NCI-H187 (cell line): ENCODE measurements at places on chromosomes 2 and 18.

- DNase-seq = no peak
These were observed 8.2 kb upstream of the PEX13 start for GRCh38 chr2:61009355-61009754.

GRCh38 chr2:6236317-6236716 lies 544.1 kb downstream of the SOX11 start:
- no peak for DNase-seq

GRCh38 chr2:201730651-201731285 lies 32.3 kb upstream of the MPP4 start:
- DNase-seq = no peak

DNA sequence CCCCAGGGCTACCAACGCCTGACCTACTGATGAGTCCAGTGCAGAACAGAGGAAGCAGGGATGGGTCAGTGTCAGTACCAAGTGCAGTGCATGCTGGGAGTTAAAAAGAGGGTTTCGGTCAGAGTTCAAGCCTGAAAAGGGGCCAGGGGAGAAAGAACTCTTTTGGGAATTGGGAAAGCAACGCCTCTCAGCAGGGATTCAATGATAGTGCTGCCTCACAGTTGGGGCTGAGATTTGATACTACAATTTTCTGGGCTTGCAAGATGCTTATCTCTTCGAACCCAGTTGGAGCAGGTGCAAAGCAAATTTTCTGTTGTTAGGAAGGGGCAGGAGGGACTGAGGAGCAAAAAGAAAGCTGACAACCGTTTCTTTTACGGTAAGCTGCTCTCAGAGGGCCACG lies 82.6 kb downstream of the CERKL start:
- no peak for DNase-seq
